ENCODE measurements at places on chromosomes 7 and 10. TPM values are rescaled to one million over a fixed set of nuclear protein-coding genes. Genes with fewer than 3 reads are reported as not detected.

GRCh38 chr10:14487488-14487883 is 156.8 kb upstream of the FRMD4A start:
- no peaks in the 10 kb centered on the region for H3K36me3 ChIP-seq
- H3K4me1 ChIP-seq: peaks cover 6% of the 10 kb centered on the region
- no peaks in the 10 kb centered on the region for H3K27me3 ChIP-seq
- peak; percentile 44 for DNase-seq
- no peak overlapping the region for H3K27ac ChIP-seq

Gene FAM180A
- not detected for total RNA-seq

GRCh38 chr7:98252425-98253054 is 508 bp upstream of the TECPR1 start:
- H3K4me3 ChIP-seq: peak overlapping the region; percentile 79
- H3K4me1 ChIP-seq: peaks cover 5% of the 10 kb centered on the region
- DNase-seq: no peak
- H3K27me3 ChIP-seq: no peaks in the 10 kb centered on the region
- no peaks in the 10 kb centered on the region for H3K36me3 ChIP-seq

Gene ANXA8L1
- total RNA-seq: 0.59 TPM

DNA sequence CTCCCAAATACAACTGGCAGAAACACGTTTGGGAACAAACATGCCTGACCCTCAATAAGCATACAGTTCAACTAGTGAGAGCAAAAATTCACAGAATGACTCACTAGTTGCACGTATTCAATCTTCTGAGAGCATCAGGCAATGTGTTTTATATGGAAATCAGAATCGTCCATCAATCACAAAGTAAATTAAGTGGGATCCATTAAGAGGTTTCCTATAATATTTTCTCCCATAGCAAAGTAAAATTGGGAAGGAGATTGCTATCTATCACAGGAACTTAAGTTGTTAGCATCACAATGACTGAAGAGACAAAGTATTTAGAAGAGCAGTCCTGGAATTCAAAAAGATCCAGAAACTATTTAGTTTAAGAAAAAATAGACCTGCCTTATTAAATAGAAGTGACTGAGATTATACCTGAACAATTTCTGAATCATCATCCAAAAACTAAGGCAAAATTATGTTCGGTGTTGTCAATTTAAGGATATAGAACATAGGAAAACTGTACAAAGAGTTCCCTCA is 28.3 kb downstream of the INHBA start:
- H3K27ac ChIP-seq: no peak overlapping the region
- H3K4me3 ChIP-seq: no peak overlapping the region
- H3K27me3 ChIP-seq: no peaks in the 10 kb centered on the region
- DNase-seq: no peak
- H3K4me1 ChIP-seq: no peaks in the 10 kb centered on the region
